ENCODE measurements at places on chromosomes 6 and 20. TPM values are rescaled to one million over a fixed set of nuclear protein-coding genes. Genes with fewer than 3 reads are reported as not detected.

Gene PKIB
- total RNA-seq = not detected

Gene VIP
- total RNA-seq = not detected

Gene ISM1
- 2.0 TPM for total RNA-seq

Gene ALDH8A1
- total RNA-seq = 1.6 TPM

Gene TRIM15
- total RNA-seq = 0.59 TPM

Gene MTRF1L
- total RNA-seq = 22.7 TPM

Gene PTPRK
- total RNA-seq = 3.2 TPM

Gene PTK6
- total RNA-seq = 0.16 TPM

Gene RBBP9
- total RNA-seq = 18.7 TPM

Gene DCDC2
- not detected for total RNA-seq

Gene HTR1E
- not detected for total RNA-seq

Gene MYB
- 57.3 TPM for total RNA-seq

Gene COX4I2
- not detected for total RNA-seq

Gene ATAT1
- 11.6 TPM for total RNA-seq

Gene SENP6
- total RNA-seq = 81.2 TPM

Gene TCF15
- total RNA-seq = not detected

Gene MACROD2
- total RNA-seq = not detected

Gene SLC22A23
- total RNA-seq = 0.39 TPM

Gene KCNK5
- total RNA-seq = 36.7 TPM

Gene GPR6
- total RNA-seq = not detected

Gene HLA-DRB5
- 15.8 TPM for total RNA-seq

Gene BCAS1
- not detected for total RNA-seq

Gene OR2H1
- total RNA-seq = not detected

Gene SMLR1
- total RNA-seq = not detected

Gene HLA-DQB2
- total RNA-seq = 0.67 TPM

Gene FAM83B
- total RNA-seq = not detected

Gene INSM1
- 30.1 TPM for total RNA-seq

Gene LY6G6C
- total RNA-seq = not detected

Gene FAM217B
- total RNA-seq = 35.6 TPM
